ENCODE measurements at places on chromosomes 4 and X.

DNA sequence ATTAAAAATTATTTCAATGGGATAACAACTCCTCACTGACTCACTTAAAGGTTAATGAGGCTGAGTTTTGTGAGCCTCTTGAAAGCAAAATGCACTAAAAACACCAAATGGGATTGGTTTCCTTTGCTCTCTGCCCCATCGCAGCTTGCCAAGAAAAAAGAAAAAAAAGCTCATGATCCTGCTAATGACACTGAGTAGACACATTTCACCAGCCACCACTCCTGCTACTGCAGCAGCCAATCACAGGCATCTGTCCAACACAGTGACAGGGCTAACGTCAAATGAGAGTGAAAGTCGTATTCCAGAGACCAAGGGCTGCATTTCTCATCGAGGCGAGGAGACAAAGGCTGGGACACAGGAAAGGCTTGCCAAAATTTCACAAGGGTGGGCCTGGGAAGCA is 5.2 kb downstream of the APBB2 start:
- no peak for DNase-seq

DNA sequence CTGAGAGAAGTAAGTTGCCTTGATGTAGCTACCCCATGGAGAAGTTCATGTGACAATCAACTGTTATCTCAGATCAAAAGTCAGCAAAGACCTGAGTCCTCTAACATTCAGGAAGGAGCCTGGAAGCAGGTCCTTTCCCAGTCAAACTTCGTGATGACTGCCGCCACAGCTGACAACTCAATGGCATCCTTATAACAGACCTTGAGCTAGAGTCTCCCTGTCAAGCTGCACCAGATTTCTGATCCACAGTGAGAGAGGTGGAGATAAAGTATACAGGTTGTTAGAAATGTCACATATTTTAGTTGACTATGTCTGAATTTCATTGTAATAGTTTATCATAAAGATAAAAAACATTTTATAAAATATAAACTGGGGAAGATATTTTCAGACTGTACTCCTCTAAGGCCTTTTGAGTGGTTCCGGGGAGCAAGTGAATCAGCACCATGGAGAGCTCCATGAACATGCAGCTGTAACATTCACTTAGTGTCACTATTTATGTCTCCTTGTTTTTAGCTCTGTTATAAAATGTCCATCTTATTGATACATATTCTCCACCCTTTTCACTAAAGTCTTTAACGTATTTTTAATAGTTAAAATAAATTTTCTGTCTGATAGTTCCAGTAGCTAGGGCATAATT is 1653.5 kb upstream of the AGA start:
- DNase-seq, result no peak

GRCh38 chrX:144253356-144253755 is 369.5 kb downstream of the UBE2NL start:
- no peak for DNase-seq

- no peak for DNase-seq
These were observed 156.2 kb downstream of the ENOX2 start for GRCh38 chrX:130746709-130747342.

DNA sequence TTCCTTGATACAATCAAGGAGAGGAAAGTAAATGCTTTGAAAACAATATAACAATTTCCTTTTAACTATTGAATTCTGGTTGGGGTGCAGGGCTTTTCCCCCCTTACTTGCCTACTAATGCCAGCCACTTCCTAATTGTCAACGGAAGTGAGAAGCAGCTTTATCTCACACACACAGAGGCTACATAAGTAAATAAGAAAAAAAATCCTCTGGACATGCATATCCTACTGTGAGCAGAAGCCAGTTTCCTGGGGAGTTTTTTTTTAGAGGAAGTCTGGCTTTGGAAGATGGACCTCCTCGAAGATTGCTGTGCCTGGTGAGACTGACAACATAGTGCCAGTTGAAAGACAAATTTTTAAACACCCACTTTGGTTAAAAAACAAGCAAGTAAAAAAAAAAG is 180.6 kb downstream of the OPHN1 start:
- no peak for DNase-seq

- DNase-seq, result peak; percentile 23
These were observed 132.2 kb downstream of the AFAP1 start for GRCh38 chr4:7807351-7807921.

DNA sequence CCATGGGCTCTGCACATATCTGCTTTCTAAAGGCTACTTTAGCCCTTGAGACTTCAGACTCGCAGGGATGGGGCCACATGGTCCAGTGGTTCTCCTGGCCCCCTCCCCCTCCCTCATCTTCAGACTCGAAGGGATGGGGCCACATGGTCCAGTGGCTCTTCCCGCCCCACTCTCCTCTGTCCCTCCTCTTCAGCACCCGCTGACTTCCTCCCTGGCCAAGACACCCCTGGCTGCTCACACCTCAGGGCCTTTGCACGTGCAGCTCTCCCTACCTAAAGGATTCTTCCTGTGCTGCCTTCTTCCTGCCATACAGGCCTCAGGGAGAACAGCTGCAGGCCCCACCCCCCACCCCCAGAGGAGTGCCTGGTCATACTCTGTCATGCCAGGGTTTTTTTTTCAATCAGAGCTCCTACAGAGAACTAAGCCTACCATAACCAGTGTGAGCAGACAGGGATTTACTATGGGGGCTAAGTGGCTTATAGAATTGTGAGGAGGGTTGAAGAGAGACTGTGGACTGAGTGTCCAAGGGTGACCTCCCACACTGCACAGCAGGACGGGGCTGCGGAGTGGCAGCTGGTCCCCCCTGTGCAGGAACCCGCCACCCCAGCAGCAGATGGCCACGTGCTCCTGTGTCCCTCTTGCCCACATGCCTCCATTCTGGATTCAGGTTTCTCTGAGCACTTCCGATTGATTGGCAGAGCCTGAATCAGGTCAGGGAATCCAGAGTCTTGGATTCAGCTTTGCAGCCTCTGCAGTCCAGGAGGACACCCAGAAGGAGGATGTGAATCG is 6.1 kb upstream of the SPON2 start:
- no peak for DNase-seq

GRCh38 chr4:61182915-61183314 is 17.2 kb upstream of the ADGRL3 start:
- peak; percentile 3 for DNase-seq

DNA sequence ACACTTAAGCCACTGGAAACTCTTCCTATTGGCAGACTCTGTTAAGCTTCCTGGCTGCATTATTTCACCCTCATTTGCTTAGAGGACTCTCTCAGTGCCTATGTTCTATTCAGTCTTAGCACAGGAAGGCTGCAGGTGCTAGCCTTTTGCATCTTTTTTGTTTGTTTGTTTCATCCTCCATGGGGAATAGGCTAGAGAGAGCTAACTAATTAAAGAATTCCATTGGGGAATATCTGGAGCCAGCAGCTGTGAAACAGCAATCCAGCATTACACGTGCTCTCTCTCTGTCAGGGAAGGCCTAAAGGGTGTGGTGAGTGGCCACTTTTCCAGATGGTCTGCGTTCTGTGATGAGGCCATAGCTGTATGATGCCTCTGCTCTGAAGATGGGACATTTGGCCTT is 633.6 kb downstream of the SPRY1 start:
- DNase-seq, result no peak

- DNase-seq, result no peak
These were observed 70.5 kb upstream of the CBLL2 start for GRCh38 chrX:22202251-22202650.

DNA sequence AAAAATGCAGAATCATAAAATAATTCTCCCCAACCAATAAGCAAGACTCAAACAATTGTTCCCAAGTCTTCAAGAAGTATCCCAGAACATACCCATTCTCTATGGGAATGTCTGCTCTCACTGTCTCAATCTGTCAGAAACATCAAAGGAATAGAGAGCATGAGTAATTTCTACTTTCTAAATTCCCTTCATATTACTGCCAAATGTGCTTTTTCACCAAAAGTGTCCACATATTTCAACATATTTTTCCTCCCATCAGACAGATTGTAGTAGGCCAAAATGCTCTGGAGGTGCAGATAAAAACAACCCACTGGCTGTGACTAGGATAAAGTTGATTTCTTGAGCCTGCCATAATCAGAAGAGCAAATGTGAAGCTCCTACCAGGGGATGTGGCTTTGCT is 692.0 kb upstream of the FAM241A start:
- no peak for DNase-seq

Data from inflammatory macrophage treated with lipopolysaccharide for 4 hours (primary cell).